ENCODE measurements at places on chromosomes 1 and 21.

- DNase-seq: no peak
Measured at GRCh38 chr1:223417444-223417843, 24.2 kb downstream of the CCDC185 start.

DNA sequence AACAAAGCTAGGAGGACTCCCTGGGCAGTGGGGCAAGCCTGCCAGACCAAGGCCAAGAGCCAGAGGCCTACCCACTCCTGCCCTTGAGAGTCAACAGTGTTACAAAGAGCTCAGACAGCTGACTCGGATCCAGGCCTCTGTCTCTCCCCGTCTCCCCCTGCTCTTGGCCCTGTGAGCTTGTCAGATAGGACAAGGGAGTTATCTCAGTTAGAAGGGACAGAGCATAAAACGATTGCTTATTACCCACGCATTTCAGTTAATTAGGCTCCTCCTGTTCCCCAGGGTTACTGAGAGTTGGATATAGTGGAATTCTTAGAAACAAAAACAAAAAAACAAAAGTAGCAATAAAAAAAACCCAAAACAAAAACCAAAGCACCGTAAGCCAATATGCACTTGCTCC lies 1.3 kb downstream of the SLC41A1 start:
- no peak for DNase-seq

- DNase-seq: no peak
Measured at GRCh38 chr1:85473390-85473789, 8.4 kb upstream of the DDAH1 start.

DNA sequence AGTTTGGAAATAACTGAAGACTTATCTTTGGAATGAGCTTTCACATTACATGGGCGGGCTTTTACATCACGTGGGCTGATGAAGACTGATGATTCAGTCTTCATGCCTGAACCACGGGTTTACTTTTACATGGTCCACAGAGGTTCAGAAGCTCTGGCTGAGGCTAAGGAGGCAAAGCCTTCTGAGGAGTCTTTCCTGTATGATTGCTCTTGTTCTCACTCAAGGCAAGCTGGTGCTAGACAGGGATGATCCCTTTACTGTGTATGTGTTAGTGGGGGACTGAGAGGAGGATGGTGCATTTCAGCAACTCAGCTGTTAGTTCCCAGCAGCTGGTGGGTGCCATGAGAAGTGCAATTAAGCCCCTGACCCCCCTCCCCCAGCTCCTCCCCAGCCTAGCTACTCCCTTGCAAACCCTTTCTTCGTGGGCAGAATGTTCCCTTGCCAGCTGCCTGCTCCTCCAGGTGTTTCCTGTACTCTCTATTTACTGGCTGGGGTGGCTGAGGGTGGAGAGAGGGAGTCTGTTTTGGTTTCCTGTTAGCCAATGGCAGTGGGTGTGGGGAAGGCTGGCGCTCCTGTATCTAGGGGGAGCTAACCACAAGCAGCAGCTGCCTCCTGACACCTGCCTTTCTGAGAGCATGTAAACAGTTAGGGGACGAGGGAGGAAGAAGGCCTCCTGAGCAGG lies 15.4 kb downstream of the BTG2 start:
- DNase-seq: no peak

DNA sequence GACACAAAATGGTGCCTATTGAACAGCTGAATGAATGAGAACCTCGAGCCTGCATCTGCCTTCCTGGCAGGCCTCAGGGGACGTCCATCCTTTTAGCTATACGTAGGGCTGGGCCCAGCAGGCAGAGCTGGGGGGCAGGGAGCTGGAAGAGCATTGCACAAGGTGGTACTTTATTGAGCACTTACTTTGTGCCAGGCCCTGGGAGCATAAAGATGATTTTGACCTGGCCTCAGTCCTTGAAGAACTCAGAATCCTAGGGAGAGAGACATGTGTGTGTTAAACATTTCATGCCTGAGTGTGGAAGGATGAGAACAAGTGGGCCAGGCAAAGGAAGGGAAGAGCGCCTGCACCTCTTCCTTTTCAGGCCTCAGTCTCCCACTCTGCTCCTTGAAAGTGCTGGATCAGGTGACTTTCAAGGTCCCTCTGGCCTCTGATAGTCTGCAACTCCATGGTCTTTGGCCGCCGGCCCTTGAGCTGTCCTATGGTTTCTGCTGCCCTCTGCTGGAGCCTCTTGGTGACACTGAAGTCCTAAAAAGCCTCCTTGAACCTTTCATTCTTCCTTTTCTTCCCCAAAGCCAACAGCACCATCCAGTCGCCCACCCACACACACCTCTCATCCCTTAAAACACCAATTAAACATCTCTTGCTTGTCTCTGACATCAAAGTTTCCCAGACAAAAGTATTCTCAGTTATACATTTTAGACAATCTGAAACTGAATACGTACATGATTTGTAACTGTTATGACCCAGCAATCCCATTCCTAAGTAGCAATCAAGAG lies 3.5 kb upstream of the PEAR1 start:
- DNase-seq: no peak

All from type B pancreatic cell (in vitro differentiated cells).